Stimulated activated CD4-positive, alpha-beta T cell treated with anti-CD3 and anti-CD28 coated beads, Interleukin-12 subunit alpha, Interleukin-12 subunit beta, amount 100 ng/mL, for 4 hours (primary cell): ENCODE measurements at places on chromosomes 13 and 19.

DNA sequence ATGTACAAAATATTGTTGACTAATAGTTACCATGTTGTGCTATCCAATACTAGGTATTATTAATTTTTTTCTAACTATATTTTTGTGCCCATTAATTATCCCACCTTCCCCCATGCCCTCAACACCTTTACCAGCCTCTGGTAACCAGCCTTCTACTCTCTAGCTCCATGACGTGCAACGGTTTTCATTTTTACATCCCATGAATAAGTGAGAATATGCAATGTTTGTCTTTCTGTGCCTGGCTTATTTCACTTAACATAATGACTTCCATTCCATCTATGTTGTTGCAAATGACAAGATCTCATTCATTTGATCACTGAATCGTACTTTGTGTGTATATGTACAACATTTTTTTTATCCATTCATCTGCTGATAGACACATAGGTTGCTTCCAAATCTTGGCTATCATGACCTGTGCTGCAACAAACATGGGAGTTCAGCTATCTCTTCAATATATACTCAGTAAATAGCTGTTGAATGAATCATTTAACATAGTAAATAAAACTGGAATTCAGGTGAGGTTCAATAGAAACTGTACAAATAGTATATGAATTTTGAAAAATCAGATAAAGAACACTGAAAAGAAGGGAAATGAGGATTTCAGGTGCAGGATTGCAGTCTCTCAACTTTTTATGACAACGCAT is 509.0 kb upstream of the MIR17HG start:
- DNase-seq: no peak

DNA sequence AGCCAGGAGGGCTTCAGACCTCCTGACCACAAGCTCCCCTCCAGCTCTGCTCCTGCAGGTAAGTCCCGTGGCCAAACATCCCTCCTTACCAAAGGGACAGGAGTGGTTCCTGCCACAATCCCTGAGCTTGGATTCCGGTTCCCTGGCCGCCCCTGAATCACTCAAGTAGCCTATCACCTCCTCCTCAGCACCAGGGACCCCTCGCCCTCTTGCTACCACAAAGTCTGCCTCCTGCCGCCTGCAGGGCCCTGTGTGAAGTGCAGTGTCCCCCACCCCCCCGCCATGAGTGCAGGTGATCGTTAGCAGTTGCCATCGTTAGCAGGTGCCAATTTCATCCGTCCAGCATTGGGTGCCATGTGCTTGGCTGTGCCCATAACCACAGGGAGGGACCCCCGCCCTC is 40.8 kb upstream of the RANBP3 start:
- DNase-seq: no peak

GRCh38 chr13:21208652-21209154 is 32.2 kb downstream of the MRPL57 start:
- no peak for DNase-seq

GRCh38 chr19:2084993-2085720 is 11.0 kb downstream of the MOB3A start:
- peak; percentile 81 for DNase-seq

DNA sequence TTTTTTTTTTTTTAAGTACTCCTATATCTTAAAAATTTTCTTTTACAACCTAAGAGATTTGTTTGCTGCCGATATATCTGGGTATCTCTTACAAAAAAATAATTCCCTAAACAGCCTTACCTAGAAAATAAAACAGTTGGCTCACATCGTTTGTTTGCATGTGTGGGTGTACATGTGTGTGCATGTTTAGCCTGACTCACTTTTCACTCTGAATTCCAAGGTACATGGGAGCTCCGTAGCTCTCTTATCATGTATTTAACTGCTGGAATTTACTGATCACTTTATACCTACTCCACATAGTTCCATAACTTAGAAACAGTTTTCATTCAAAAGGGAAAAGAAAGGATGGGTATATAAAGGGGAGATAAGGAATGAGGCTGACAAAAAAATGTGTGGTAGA is 616.5 kb downstream of the GPC6 start:
- DNase-seq: no peak

- DNase-seq: no peak
These were observed 8.7 kb upstream of the CREB3L3 start for GRCh38 chr19:4144666-4145249.

DNA sequence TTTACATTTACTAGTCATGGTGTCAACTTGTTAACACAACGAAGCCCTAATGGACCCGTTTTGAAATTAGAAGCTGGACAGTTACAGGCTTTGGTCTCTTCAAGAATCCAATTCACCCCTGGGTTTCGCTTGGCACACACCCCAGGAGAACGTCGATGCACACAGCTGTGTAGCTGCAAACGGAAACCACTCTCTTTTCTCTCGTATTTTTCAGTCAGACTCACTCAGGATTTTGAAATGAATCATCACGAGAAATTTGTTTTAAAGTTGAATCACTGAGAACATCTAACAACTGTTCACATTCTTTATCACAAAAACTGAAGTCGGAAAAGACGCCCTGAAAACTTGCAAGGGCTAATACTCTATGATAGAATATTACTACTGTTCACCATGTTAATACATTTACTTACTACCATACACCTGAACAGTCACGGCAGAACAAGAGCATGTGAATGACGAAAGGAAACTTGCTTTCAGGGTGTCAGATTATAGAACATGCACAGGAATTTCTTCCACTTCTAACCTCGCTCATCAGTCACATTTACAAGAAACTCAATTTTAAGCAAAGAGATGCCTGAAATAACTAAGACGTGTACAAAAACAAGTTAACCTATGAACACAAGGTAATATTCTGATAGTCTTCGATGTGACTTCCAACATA is 4.7 kb downstream of the PNMA8A start:
- no peak for DNase-seq

- DNase-seq: peak; percentile 44
These were observed 5.3 kb upstream of the CD79A start for GRCh38 chr19:41871573-41872383.

GRCh38 chr19:10773969-10774368 is 56.1 kb downstream of the DNM2 start:
- no peak for DNase-seq

DNA sequence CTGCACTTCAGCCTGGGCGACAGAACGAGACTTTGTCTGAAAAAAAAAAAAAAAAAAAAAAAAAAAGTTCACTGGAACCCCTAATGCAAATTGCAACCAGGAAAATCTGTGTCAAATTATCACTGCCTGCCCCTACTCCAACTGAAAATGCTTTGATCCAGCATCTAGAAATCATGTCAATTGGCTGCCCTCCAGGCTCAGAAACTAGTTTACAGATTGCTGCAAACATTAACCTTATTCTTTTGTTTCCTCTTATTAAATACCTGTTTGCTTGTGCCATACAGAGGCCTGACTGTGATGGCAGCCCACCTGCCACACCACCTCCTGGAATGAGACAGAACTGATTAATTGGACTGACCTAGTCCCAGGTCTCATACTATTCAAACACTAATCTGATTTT is 18.6 kb upstream of the AKT2 start:
- no peak for DNase-seq

DNA sequence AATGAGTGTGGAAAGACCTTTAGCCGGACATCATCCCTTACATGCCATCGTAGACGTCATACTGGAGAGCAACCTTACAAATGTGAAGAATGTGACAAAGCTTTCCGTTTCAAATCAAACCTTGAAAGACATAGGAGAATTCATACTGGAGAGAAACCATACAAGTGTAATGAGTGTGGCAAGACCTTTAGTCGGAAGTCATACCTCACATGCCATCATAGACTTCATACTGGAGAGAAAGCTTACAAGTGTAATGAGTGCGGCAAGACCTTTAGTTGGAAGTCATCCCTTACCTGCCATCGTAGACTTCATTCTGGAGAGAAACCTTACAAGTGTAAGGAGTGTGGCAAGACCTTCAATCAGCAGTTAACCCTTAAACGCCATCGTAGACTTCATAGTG is 11.7 kb upstream of the ZNF813 start:
- DNase-seq: no peak

DNA sequence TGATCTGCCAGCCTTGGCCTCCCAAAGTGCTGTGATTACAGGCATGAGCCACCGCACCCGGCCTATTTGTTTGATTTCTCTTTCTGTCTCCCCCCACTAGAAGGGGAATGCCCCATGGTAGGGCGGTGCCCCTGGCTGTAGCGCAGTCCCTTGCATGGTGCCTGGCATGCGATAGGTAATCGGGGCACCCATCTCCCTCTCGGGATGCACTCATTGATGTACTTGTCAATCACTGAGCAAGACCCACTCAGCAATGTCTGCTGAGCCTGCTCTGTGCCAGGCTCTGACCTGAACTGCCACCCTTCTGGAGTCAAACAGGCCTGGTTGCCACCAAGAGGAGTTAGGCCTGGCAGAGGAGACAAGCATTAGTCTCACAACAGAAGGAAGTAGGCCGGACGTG is 19.8 kb downstream of the DNM2 start:
- DNase-seq: no peak

- no peak for DNase-seq
These were observed 15.1 kb downstream of the ZNF175 start for GRCh38 chr19:51586103-51586728.

GRCh38 chr19:19399733-19400433 is 5.6 kb upstream of the GATAD2A start:
- DNase-seq: no peak

- no peak for DNase-seq
These were observed 954.7 kb downstream of the SLITRK6 start for GRCh38 chr13:84844473-84844872.

DNA sequence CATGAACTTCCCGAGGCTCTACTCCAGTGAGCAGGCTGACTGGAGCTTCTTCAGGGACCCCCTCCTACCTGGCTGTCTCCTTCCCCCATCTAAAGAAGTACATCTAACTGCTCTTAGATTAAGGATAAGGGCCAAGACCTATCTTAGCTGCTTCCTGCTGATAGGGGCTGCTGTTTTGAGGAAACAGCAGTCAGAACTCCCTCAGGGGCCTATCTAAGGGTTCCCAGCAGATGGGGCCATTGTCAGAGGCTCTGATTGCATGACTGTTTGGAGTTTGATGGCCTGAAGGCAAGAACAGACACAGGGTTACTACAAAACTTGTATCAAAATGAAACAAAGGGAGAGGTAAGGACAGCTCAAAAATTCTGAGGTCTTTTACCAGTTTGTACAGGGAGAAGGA is 2636.9 kb upstream of the PCDH20 start:
- no peak for DNase-seq

DNA sequence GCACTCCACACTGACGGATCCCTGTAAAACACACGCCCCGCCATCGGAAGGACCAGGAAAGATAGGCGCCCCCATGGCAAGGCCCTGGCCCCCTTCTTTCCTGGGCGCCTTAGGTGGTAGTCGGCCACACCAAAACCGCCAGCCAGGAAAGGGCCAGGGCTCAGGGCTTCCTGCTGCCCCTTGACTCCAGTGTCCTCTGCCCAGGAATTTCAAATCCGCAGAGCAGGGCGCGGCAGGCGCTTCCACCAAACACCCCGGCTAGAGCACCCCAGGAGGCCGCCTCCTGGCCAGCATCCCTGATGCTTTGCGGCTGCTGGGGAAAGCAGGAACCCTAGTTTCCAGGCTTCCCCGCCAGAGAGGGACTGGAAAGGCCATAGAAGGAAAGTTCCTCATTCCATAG is 57.5 kb downstream of the ZNF726 start:
- DNase-seq: no peak

DNA sequence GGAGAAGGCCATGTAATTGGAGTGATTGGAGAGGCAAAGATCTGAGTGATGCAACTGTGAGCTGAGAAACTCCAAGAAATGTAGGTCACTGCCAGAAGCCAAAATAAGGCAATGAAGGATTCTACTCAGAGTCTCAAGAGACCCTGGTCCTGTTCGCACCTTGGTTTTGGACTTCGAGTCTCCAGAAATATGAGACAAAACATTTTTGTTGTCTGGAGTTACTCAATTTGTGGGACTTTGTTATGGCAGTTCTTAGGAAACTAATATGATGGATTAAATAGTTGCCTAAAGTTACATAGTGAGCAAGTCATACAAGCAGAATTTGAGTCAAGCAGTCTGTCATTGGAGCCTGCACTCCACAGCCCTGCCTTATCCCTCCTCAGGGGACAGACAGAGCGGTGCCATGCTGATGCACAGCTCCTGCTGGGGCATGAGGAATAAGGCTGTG is 104.2 kb downstream of the ITGBL1 start:
- no peak for DNase-seq

DNA sequence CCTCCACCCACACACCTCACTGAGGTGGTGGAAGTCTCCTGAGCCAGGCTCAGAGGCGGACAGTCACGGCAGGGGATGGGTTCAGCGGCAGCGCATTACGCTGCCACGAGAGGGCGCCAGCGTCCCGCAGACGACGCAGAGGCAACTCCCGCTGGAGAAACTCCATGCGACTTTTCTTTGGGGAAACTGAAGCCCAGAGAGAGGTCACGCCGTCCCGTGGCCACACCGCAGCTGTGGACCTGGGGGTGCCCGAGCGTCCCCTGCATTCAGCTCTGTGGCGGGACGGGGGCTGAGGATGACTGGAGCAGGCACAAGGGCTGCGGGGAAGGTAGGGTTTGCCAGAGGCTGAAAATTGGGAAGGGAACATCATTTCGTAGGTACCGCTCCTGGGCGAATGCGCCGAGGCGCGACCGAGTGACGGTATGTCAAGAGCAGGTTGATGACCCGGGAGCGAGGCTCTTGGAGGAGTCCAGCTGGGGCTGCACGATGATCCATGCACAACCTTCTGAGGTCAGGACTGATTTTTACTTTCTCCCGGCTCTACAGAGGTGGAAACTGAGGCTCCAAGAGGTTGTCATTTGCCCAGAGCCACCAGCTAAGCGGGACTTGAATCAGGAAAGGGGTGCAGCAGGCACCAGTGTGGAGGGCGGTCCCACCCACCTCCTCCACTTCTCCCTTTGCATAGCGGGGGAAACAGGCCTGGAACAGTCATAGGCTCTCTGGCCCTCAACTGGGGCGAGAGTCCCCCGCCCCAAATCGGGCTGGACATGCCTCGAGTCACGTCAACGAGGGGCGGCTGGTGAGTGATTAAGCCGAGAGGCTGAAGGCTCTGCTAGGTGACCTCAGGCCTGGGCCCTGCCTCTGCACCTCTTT is 690 bp upstream of the ARRDC2 start:
- DNase-seq: peak; percentile 78

DNA sequence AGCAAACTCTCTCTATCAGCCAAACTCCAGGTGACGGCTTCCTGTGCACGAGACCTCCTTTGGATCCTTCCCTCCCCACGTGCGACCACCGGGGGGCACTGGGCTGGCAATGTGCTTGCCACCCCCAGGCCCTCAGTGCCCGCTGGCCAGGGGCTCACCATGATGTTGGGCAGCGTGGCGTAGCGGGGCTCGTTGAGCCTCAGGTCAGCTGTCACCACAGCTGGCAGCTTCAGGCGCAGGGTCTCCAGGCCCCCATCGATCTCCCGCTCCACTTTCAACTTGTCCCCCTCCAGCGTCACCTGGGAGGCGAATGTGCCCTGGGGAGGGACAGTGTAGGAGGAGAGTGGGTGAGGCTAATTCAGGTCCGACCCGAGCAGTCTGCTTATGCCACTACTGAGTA is 4.8 kb upstream of the VSIG10L start:
- no peak for DNase-seq

DNA sequence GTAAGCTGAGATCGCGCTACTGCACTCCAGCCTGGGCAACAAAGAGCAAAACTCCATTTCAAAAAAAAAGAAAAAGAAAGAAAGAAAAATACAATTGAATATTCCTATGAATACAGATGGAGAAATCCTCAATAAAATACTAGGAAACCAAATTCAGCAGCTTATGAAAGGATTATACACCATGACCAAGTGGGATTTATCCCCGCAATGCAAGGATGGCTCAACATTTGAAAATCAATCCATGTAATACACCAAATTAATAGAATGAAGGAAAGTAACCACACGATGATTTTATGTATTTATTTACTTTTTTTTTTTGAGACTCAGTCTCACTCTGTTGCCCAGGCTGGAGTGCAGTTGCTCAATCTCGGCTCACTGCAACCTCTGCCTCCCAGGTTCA is 19.5 kb upstream of the TM6SF2 start:
- DNase-seq: no peak

GRCh38 chr19:36939153-36939552 is 23.0 kb downstream of the ZNF568 start:
- no peak for DNase-seq
